Glutamatergic neuron (in vitro differentiated cells): ENCODE measurements at places on chromosomes 11 and 22. TPM values are rescaled to one million over a fixed set of nuclear protein-coding genes. Genes with fewer than 3 reads are reported as not detected.

DNA sequence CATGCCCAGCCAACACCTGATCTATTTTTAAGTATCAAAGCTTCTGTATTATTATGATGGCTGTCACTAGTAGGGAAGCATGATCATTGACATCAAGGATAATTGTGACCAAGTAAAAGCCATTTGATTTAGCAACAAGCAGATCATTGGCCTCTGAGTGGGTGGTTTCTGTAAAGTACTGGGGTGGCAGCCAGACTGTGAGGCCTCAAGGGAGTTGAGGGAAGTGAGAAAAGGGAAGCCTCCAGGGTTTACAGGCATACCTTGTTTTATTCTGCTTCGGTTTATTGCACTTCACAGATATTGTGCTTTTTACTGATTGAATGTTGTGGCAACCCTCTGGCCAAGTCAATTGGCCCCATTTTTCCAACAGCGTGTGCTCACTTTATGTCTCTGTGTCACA is 60.1 kb downstream of the PRR5L start:
- DNase-seq = no peak

GRCh38 chr11:123562158-123562557 is 92.3 kb downstream of the SCN3B start:
- no peak for DNase-seq

DNA sequence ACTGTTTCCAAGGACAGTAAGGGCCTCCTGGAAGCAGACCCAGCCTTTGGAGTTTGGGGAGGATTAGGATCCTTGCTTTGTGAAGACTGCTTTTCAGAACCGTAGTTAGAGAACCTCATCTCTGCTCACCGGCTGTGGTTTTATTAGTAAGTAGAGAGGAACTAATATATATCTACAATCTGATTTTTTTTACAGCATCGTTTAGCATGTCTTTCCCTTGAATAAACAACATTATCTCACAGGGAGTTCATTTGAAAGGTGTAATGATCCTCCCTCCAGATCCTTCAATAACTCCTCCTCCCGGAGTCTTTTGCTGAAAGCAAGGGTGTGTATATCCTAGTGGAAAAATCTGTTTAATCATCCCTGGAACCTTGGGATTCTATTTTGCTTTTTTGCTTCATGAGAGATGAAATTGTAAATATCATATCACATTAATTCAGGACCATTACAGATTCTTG is 132.7 kb downstream of the DBX1 start:
- no peak for DNase-seq

- DNase-seq = no peak
These were observed 69.2 kb upstream of the RRM1 start for GRCh38 chr11:4025248-4025966.

DNA sequence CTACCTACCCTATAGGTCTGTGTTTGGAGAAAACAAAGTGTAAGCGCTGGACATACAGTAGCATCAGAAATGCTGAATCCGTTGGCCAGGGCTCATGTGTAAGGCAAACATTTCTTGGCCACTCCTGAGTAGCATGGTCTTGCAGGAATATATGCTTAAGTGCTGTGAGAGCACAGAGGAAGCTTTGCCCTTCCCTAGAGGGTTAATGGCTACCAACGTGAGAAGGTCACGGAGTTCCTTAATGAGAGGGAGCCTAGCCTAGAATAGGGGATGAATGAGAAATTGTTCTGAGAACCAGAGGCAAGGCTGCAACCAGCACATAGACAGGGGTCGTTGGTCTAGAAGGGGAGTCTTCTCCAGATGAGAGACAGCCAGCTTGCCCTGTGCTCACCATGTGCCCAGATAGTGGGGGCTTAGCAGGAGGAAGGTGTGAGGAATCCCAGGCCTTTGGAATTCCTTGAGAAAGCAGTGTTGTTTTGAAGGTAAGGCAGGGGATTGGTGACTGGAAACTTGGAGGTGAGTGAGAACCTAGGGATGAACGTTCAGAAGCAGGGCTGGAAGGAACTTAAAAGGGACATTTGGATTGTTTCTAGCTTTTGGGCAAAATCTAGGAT is 29.5 kb downstream of the RCOR2 start:
- no peak for DNase-seq

DNA sequence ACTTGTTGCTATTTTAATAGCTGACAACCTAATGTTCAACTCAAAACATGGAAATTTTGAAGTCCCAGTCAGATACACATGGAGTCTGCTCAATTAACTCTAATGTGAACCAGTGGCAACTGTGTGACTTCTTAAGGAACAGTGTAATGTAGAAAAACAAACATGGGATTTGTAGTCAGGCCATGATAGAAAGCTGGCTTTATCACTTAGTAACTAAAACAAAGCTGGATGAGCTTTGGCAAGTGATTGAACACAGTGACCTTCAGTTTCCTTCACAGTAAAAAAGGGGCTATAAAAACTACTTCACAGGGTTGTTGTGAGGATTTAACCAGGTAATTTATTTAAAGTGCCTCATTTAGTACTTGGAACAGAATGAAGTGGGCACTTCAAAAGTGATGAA is 62.6 kb downstream of the PRCP start:
- DNase-seq = no peak

The PATE2 gene
- not detected for total RNA-seq

The OR9G1 gene
- total RNA-seq = not detected

DNA sequence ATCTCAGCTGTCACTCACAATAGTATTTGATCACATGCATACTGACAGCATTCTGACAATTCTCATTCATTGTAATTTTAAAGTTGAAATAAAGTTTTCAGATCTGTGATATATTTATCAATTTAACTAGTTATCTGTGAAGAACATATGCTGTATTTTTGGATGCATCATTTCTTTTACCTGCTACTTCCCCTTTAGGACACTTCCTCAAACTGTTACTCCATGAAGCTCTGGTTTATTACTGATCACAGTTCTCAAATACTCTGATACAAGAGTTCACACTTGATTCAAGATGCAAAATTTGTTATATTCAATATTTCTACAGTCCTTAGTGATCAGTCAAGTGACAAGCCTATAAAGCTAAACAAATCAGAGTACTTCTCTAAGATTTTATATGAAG is 1655.2 kb downstream of the LRRC4C start:
- no peak for DNase-seq

DNA sequence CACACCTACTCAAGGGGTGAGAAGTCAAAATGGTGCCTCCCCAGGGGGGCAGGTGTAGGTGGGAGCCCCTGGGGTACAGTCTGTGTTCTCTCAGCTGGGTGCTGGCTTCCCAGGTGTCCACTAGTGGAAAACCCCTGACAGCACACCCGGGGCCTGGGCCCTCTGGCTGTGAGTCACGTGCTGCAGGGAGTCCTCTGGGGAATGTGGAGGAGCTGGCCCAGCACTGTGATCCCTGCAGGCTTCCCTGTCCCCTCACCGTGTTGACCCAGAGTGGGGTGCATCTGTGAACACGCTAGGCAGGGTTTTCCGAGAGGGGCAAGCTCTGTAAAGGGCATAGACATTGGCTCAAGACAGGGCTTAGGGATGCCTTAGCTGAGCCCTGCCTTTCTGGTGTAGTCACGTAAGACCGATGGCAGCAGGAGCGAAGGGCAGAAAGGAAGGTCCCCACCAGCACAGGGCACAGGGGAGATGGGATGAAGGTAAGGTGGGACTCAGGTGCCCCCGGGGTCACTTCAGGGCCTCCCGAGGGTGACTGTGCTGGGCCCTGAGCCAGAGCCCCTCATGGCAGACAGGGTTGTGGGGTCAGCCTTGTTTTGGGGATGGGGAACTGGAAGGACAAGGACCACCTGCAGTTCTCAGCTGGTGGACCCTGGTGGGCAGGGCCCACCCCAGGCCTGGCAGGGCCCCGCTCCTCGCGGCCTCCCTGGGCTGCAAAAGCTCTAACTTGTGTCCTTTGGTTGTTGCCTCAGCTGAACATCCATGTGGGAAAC is 14.1 kb downstream of the DERL3 start:
- DNase-seq = no peak

GRCh38 chr11:25183411-25183810 is 686.6 kb downstream of the LUZP2 start:
- no peak for DNase-seq

The PGA3 gene
- not detected for total RNA-seq

DNA sequence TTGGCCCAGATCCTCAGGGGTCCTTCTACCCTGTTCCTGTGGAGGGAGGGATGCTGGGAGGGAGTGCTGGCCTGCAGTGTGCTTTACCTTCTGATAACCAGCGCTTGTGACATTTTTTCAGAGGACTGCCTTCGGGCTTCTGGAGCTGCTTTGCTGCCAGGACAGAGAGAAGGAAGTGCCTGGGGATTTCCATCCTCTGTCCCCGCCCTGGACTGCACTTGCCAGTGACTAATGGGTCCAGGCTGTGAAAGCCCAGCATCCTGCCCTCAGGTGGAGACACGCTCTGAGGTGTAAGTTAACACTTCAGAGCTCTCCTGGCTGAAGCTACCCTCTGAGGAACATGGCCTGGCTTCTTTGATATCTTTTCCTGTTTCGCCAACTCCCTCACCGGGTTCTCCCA is 158.7 kb upstream of the SYT13 start:
- DNase-seq = no peak
